AG10803 (cell line): ENCODE measurements at places on chromosomes 13 and 19.

DNA sequence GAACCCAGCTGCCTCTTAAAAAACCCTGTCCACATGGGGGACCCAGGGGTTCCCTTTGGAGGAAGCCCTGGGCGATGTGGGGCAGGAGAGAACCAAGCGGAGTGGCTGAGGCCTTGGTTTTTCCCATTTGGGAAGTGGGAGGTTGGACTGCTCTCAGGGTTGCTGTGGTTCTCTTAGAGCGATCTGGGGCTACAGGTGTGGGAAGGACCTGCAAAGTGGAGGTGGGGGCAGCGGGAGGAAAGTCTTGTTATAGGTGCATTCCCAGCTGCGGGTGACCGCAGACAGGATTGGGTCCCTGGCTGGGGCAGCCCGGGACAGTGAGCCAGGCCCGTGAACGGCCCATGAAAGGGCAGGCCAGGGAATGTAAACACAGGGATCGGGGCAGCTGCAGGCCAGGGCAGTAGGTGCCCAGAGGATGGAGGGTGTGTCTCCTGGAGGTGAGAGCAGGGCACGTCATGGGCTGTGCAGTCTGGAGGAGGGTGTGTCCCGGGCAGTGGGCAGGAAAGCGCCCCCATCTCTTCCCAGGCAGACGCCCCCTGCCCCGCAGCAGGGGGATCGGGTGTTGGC, 814 bp downstream of the SLC25A23 start:
- no peak for DNase-seq

GRCh38 chr19:9043524-9043923, 33.3 kb upstream of the MUC16 start:
- DNase-seq, result no peak

- DNase-seq, result no peak
Observed at GRCh38 chr19:6261883-6262282, 17.9 kb downstream of the MLLT1 start.

GRCh38 chr13:66659286-66659685, 570.9 kb downstream of the PCDH9 start:
- DNase-seq, result no peak

DNA sequence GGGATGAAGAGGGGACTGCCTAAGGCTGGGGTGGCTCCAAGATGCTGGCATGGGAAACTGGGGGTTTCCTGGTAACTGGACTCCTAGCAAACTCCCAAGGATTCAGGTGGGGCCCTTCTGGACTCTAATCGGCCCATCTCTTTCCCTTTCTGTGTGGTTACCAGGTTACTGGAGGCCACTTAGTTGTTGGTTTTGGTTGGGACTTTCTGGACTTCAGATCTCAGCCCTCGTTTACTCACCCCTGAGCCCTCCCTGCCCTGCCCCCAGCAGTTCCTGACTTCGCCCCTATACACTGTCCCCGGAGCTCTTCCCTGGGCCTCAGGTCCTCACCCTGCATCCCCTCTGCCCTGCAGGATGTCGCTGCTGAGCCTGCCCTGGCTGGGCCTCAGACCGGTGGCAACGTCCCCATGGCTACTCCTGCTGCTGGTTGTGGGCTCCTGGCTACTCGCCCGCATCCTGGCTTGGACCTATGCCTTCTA, 328 bp downstream of the CYP4F12 start:
- no peak for DNase-seq

- peak; percentile 66 for DNase-seq
Observed at GRCh38 chr13:114339857-114340534, 25.7 kb downstream of the CHAMP1 start.

DNA sequence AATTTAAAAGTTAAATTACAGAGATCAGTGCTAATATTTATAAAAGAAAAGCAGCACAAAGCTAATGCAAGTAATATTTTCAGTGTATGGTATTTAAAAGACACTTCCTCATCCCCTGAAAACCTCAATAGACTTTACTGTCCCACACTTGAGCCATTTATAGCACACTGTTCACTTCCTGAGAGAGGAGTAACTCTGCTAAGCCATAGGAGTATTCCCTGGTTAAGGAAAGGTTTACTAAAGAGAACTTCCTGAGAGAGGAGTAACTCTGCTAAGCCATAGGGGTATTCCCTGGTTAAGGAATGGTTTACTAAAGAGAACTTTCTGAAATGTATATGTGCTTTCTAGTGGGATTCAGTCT, 159.4 kb downstream of the NHLRC3 start:
- no peak for DNase-seq

DNA sequence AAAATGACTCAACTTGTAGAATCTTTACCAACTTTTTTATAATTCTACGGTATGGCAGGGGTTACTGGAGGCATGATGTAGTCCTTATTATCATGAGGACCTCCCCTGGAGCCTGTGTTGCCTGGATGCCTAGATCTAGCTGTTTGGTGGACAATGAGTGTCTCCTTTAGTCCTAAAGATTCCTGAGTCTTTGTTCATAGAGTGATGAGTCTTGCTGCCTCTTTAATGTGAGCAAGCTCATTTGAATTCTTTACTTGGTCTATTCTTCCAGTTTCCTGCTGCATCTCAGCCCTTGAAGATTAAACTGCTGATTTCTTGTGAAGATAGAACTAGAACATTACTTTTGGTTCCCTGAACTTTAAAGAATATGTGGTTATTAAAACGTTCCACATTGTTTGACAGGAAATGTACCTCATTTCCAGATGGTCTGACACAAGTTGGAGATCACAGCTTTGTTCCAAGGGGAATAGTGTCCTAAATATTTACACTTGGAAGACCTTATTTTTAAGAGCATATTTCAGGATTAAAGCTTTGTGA, 51.9 kb downstream of the SLAIN1 start:
- no peak for DNase-seq

- peak; percentile 55 for DNase-seq
Observed at GRCh38 chr13:43085545-43085944, 62.2 kb downstream of the DNAJC15 start.

- no peak for DNase-seq
Observed at GRCh38 chr19:18167011-18167410, 6.6 kb upstream of the IFI30 start.

GRCh38 chr13:111115965-111116521, 933 bp downstream of the ARHGEF7 start:
- DNase-seq, result peak; percentile 89

GRCh38 chr19:3808420-3809143, 22.4 kb upstream of the MATK start:
- DNase-seq, result no peak

GRCh38 chr19:34171539-34171876, 796 bp upstream of the LSM14A start:
- peak; percentile 77 for DNase-seq

DNA sequence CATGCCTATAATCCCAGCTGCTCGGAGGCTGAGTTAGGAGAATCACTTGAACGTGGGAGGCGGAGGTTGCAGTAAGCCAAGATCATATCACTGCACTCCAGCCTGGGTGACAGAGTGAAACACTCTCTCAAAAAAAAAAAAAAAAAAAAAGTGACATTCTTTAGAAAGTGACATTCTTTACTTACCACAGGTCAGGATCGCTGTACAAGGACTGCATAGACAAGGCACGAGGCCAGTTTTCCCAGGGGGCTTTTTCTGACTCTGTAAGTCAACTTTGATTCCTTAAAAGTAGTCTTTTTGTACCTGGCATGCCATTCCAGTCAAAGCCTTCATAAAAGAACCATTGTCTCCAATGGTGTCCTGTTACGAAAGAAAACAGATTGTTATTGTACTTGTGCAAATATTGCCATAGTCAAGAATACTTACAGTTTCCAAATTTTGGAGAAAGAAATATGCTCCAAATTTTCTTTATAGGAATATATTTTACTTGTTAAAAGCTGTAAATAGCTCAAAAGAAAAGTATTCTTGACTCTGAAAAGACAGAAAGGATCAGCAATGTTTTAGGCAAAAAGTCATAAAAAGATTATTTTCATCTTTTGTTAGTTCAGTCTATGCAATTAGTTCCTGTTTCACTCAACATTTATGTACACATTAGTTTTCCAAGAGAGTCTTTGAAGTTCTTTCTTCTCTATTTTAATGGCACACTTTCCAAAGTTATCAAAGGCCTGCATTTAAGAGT, 39.3 kb downstream of the CEACAM1 start:
- no peak for DNase-seq

- DNase-seq, result no peak
Observed at GRCh38 chr19:51593138-51593890, 22.2 kb downstream of the ZNF175 start.

- DNase-seq, result peak; percentile 81
Observed at GRCh38 chr19:16702123-16702522, 17.5 kb upstream of the NWD1 start.

DNA sequence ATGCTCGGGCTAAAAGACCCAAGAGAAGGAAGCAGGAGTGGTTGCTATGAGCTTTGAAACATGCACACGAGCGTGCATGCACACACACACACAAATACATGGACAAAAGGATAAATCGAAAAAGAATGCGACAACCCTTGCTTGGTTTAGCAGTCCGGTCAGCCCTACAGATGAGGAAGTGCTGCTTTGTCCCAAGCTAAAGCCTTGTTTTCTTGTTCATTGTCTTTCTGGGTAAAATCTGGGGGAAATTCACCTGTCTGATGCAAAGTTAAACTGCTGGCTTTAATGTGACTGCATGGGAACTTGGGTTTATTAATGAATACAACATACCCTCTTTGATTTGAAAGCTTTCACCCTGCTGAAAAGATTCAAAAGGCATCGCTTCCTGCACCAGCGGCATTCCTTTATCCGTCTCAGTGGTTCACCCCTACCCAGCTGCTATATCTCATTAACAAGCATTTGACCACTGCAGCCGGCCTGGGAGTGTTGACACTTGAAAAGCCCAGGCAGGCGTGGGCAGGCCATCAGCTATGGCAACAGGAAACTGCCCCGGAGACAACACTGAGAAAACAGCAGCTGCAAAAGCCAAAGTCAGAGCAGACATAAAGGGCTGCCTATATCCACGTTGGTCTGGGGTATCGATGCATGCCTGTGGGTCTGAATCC, 301.7 kb downstream of the NDFIP2 start:
- peak; percentile 10 for DNase-seq

GRCh38 chr13:100815476-100816046, 141.0 kb upstream of the TMTC4 start:
- no peak for DNase-seq

GRCh38 chr13:85277748-85278147, 521.5 kb downstream of the SLITRK6 start:
- DNase-seq, result no peak

- no peak for DNase-seq
Observed at GRCh38 chr13:30017880-30018279, 167.5 kb upstream of the UBL3 start.

DNA sequence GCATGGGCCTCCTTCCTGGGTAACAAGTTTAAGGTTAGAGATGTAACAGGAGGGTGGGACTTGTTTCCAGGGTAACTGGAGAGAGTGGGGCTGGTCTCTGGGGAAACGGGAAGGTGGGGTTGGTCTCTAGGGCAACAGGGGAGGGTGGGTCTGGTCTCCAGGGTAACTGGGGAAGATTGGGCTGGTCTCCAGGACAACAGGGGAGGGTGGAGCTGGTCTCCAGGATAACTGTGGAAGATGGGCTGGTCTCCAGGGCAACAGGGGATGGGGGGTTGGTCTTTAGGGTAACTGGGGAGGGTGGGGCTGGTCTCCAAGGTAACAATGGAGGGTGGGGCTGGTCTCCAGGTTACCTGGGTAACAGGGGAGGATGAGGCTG, 36.5 kb downstream of the SPTBN4 start:
- DNase-seq, result no peak

- DNase-seq, result no peak
Observed at GRCh38 chr19:16661480-16662034, 618 bp downstream of the TMEM38A start.

DNA sequence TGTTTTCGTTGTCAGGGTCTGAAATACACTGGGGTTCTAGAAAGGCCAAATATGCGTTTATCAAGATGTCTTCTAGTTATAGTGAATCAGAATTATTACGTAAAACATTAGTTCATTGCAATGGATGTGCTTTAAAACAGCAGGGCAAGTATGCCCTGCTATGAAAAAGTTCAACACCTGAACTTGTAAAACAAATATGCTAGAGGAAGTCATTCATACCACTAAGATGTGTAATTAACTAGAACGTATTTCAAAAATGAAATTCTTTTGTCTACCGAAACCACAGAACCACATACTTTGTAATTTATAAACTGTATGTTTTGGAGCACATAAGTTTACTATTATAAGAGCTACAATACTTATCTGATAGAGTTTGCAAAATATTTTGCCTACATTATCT, 266.2 kb downstream of the KCTD12 start:
- no peak for DNase-seq

GRCh38 chr19:5042556-5042955, 73.6 kb downstream of the KDM4B start:
- DNase-seq, result no peak

GRCh38 chr19:48740164-48740972, at the start of gene RASIP1:
Gene RASIP1 (minus strand): TSS chr19:48740610. CDS start chr19:48740282, 328 bp downstream.
- no peak for DNase-seq

- DNase-seq, result no peak
Observed at GRCh38 chr13:51271528-51272085, 49.4 kb downstream of the FAM124A start.

DNA sequence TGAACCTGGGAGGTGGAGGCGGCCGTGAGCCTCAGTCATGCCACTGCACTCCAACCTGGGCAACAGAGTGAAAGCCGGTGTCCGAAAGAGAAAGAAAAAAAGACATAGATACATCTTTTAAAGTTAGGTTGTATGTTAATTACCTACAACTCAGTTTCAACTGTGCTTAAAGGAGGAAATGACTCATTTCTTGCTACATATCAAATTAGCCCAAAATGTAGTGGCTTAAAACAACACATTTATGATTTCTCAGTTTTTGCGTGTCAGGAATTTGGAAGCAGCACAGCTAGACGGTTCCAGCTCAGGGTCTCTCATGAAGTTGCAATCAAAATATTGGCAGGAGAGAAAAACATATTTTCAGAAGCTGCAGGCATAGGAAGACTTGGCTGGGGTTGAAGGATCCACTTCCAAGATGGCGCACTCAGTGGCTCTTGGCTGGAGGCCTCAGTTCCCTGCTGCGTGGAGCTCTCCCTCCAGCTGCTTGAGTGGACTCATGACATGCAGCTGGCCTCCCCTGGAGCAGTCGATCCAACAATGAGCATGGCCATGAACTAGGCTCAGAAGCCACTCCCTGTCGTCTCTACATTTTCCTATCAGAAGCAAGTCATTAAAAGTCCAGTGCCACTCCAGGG, 7.1 kb downstream of the LDLR start:
- peak; percentile 81 for DNase-seq

- peak; percentile 39 for DNase-seq
Observed at GRCh38 chr19:15331419-15332310, 674 bp downstream of the BRD4 start.

GRCh38 chr19:29216021-29216420, 3.1 kb upstream of the UQCRFS1 start:
- no peak for DNase-seq

GRCh38 chr19:41998246-41999020, 4.4 kb upstream of the ATP1A3 start:
- peak; percentile 42 for DNase-seq

- DNase-seq, result no peak
Observed at GRCh38 chr13:50306156-50306555, 290.9 kb downstream of the KCNRG start.

- DNase-seq, result no peak
Observed at GRCh38 chr19:8699908-8700307, 1.3 kb upstream of the ACTL9 start.
